ENCODE measurements at places on chromosomes 6 and 20. TPM values are rescaled to one million over a fixed set of nuclear protein-coding genes. Genes with fewer than 3 reads are reported as not detected.

Gene CLIC5
- total RNA-seq, result not detected

Gene SLC22A7
- total RNA-seq, result not detected

Gene SOX18
- 1.1 TPM for total RNA-seq

Gene BMP6
- total RNA-seq, result 20.7 TPM

Gene PAX1
- not detected for total RNA-seq

Gene BHLHE23
- total RNA-seq, result not detected

Gene TRERF1
- 7.9 TPM for total RNA-seq

Gene ZSCAN31
- 1.4 TPM for total RNA-seq

Gene OPN5
- total RNA-seq, result not detected

Gene CCDC170
- 0.12 TPM for total RNA-seq

Gene SPATA25
- 0.53 TPM for total RNA-seq

Gene SPAG4
- total RNA-seq, result 5.2 TPM

Gene MATN4
- 0.09 TPM for total RNA-seq

Gene EPB41L1
- total RNA-seq, result 77.5 TPM

Data from A549 treated with Mapracorat at 1 μM for 4 hours (cell line).